ENCODE measurements at places on chromosomes 7 and 10.

GRCh38 chr10:124403548-124403947 lies 15.2 kb downstream of the OAT start:
- peak; percentile 53 for DNase-seq

DNA sequence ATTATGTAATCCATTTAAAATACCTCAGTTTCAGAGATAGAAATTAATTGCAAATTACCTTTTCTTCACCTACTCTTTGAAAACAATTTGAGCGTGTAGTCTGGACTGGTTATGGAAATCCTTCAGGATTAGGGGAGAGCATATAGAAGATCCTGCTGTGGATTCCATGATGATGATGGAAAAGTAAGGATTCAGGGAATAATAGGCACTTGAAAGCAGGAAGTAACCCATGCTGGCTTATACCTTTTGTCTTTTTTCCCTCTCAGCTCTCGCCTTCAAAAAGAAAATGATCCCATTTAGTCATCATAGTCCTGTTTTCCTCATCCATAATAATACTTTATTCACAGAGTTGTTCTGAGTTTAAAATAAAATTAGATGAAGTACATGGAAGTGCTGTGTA lies 4.4 kb downstream of the HBP1 start:
- no peak for DNase-seq

- DNase-seq, result no peak
Observed at GRCh38 chr10:70563230-70563629, 39.3 kb downstream of the PRF1 start.

- DNase-seq, result peak; percentile 4
Observed at GRCh38 chr10:116450861-116451260, 23.2 kb downstream of the PNLIPRP3 start.

DNA sequence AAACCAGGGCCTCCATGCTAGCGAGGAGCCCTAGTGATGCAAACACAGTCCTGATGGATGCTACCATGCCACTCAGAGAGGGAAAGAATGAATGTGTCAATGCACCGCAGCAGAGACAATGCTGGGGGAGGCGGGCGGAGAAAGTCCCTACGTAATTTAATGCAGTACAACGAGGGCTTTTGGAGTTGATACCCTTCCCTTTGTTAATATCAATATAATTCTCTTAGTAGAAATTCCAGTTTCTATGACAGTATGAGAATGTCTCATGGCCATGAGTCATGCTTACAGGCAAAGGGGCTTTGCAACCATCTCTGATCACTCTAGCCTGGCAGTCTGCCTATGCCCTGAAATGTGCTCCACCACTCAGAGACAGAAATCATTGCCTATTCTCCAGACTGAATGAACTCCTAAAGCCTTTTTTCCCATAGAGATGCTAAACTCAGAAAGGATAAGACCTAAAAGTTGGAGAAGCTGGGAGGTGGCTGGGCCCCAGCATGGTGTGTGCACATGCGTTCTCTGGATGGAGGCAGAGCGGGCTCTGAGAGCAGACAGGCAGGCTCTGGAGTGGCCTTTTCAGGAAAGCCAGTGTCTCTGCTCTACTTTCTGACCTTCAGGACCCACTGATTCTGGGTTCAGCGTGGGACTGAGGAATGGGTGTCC lies 20.3 kb upstream of the GIMAP2 start:
- no peak for DNase-seq

DNA sequence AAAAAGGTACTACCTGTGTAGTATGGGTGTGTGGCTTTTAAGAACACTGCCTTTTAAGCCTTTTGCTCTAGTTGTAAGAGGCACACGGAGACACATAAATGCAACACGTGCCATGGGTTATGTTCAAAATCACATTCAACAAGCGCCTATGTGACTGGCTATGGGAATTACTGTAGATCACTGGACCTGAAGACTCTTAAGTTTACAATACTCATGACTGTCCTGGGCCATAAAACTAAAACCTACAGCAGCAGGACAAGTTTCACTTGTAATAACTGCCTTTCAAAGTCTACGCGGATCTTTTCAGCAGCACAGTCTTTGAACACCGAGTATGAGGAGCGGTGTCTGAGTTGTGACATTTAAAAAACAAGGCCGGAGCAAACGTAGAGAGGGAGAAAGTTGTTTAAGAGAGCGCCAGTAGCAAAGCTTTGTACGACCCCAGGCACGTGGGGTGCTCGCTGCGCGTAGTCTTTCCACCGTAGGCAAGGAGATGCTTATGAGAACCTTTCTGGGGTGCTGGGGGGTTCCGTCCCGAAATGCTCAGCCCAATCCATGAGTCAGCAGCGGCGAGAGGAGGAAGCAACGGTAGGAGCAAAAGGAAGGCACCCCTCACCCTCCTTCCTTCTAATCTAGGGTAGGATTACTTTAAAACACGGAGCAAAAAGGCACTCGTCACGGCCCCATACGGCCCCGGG lies 662 bp downstream of the DNAJC2 start:
- peak; percentile 8 for DNase-seq

DNA sequence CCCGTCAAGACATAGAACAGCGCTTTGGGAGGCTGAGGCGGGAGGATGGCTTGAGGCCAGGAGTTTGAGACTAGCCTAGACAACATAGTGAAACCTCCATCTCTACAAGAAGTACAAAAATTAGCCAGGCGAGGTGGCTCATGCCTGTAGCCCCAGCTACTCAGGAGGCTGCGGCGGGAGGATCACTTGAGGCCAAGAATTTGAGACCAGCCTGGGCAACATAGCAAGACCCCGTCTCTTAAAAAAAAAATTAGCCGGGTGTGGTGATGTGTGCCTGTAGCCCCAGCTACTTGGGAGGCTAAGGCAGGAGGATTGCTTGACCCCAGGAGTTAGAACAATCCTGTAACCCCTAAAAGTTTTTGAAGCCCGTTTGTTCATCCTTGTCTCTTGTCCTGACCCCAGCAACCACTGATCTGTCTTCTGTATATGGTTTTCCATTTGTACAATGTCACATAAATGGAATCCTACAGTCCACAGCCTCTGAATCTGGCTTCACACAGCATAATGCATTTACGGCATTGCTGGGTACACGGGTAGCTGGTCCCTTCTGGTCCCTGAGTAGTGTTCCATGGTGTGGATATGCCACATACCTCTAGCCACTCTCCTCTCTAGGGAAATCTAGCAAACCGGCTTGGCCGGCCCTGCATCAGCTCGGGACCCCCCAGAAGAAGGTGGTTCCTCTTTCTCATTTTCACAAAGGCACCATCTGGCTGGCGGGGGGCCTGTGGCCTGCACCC lies 8.4 kb downstream of the GTF2IRD1 start:
- no peak for DNase-seq

- DNase-seq, result no peak
Observed at GRCh38 chr7:83159731-83160130, 3.0 kb downstream of the PCLO start.

Data from GF-D8 (cell line).